PC-3 (cell line): ENCODE measurements at places on chromosomes 12 and 14. TPM values are rescaled to one million over a fixed set of nuclear protein-coding genes. Genes with fewer than 3 reads are reported as not detected.

METTL1 gene
- 25.2 and 29.8 TPM in 2 replicates for total RNA-seq

AEBP2 gene
- total RNA-seq, result 6.7 and 10.2 TPM in 2 replicates

CNOT2 gene
- total RNA-seq, result 60.4 and 73.7 TPM in 2 replicates

IL25 gene
- total RNA-seq, result not detected in 2 replicates

ZFHX2 gene
- 0.55 and 1.4 TPM in 2 replicates for total RNA-seq

FGF6 gene
- not detected in 2 replicates for total RNA-seq

IL26 gene
- not detected in 2 replicates for total RNA-seq

KLHL33 gene
- 0.17 TPM in 1 of 2 replicates, not detected in the other for total RNA-seq

SLC25A29 gene
- 52.8 and 53.9 TPM in 2 replicates for total RNA-seq

LHX5 gene
- 0.23 and 0.26 TPM in 2 replicates for total RNA-seq

SLCO1B1 gene
- not detected in 2 replicates for total RNA-seq

KRT82 gene
- 0.29 TPM in 1 of 2 replicates, not detected in the other for total RNA-seq
